ENCODE measurements at places on chromosomes 3 and 15.

DNA sequence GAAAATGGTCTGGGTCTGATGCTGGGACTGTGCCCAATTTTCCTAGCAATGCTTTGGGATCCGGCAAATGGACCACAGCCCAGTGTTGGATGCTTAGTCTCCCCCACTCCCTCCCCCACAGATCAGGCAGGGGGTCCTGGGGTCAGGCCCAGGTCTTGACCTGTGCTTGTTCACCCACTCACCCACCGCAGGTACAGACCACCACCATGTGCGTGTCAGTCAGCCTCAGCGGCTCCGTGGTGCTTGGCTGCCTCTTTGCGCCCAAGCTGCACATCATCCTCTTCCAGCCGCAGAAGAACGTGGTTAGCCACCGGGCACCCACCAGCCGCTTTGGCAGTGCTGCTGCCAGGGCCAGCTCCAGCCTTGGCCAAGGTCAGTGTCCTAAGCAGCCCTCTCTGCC is 10.6 kb downstream of the GRM2 start:
- no peak for DNase-seq

GRCh38 chr3:4695846-4696245 is 202.7 kb downstream of the ITPR1 start:
- DNase-seq = no peak

- no peak for DNase-seq
These were observed 772 bp downstream of the FAM81A start for GRCh38 chr15:59438625-59439290.

GRCh38 chr3:16813336-16813735 is 71.4 kb upstream of the PLCL2 start:
- DNase-seq = no peak

DNA sequence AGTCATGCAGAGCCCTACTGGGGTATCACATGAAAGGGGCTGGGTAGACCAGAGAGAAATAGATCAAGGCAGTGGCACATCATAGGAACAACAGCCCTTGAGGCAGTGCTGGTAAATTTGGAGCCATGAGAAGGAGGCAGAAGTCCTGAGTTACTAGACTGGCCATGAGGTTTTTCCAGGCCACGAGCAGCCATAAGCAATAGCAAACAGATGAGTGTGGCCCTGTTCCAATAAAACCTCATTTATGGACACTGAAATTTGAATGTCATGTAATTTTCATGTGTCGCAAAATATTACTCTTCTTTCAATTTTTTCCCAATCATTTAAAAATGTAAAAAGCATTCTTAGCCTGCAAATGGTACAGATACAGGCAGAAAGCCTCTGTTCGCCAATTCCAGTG is 28.1 kb upstream of the LRRN1 start:
- DNase-seq = no peak

Data from activated naive CD4-positive, alpha-beta T cell (primary cell).